ENCODE measurements at places on chromosomes 4 and X.

DNA sequence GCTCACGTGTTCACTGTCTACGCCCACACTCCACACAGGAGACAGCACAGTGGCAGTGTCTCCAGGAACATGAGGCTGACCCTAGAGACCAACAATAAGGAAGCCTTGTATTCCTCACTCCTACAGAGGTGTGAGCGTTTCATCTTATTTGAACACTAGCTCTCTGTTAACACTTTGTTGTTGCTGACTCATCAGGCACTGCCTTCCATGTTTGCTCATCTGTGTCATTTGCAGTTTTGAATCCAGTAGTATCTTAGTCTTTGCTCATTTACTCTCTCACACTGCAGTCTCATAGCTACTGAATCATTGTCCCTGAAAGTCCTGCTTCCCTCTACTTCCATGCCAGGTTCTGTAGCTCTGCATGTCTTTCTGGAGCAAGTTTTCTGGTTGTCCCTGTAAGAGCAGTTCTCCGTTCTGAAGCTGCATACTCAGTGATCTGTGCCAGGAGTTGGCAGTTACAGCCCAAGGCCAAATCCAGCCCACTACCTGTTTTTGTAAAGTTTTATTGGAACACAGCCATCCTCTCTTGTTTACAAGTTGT, 80.3 kb upstream of the DCLK2 start:
- DNase-seq, result no peak

DNA sequence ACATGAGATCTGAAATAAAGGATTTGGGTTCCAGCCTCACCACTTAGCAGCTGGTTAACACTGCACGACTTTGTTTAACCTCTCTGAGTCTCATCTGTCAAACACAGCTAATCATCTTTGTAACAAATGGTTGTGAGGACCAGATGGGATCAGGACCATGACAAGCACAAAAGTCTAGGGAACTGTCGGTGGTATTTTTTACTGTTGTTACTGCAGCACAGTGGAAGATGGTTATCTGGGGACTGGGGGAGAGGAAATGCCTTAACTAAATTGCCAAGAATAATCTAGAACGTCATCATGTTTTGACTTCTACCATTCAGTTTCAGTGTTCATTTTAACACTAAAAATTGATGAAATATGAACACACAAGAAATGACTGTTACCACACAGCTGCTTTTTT, 99.5 kb downstream of the ADGRA3 start:
- DNase-seq, result no peak

DNA sequence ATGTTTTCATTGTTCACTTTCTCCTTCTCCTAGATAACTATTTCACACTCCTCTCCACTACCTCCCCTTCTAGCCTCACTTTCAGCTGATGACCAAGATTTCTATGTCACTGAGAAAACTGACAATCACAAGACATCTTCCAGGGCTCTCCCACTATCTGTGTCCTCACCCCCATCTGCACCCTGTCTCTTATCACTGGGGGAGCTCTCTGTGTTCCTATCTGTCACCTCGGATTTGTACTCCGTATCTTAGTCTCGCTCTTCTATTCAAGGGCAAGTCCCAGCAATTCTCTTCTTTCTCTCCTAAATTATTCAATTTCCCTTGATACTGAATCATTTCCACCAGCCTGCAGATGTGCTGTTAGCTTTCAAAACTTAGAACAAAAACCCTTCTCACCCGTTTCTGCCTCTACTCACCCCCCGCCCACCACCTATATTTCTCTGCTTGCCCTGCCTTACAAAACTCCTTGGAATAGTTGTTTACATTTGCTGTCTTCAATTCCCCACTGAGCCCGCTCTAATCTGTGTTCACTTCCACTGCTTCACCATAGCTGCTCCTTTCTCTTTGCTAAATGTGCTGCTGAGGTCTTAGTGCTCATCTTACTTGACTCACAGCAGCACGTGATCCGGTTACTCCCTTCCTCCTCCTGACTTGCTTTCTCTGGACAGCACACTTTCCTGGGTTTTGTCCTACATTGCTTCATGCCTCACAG, 293.2 kb downstream of the UNC5C start:
- no peak for DNase-seq

DNA sequence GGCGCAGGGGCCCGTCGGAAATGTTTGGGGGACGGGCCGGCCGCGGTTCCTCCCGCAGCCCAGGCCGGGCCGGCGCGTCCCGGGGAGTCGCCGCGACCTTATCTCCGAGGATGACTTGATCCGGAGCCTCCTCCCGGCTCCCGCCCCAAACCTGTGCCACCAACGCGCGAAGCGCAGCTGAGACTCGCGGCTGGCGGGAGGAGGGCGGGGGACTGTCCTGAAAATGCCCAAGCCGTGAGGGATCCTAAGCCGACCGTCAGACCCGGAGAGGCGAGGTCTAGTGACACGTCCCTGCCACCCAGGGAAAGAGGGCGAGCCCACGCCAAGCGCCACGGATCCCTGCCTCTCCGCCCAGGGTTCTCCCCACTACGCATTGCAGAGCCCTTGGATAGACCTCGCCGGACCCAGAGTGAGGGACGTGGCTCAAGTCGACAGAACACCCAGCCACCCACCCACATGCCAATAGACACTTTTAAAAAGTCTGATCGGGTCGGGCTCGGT, 26.9 kb downstream of the UTP14A start:
- DNase-seq, result no peak

- DNase-seq, result no peak
Measured at GRCh38 chrX:84248226-84248625, 60.2 kb upstream of the RPS6KA6 start.

DNA sequence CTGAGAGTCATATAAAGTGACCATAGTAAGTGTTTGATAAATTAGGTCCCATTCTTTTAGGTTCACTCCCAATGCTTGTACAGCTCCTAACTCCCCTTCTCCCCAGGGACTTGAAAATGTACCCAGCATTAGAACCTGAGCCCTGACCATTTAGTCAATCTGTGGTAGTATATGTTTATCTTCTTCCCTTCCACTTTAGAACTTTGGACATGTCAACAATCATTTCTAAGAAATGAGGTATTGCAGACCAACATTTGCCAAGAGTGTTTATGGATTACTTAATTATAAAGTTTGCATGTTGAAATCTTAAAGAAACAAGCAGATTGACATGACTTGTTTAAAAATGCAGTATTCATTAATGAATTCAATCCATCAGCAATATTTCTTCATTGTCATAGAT, 26.0 kb downstream of the AFM start:
- DNase-seq, result no peak

DNA sequence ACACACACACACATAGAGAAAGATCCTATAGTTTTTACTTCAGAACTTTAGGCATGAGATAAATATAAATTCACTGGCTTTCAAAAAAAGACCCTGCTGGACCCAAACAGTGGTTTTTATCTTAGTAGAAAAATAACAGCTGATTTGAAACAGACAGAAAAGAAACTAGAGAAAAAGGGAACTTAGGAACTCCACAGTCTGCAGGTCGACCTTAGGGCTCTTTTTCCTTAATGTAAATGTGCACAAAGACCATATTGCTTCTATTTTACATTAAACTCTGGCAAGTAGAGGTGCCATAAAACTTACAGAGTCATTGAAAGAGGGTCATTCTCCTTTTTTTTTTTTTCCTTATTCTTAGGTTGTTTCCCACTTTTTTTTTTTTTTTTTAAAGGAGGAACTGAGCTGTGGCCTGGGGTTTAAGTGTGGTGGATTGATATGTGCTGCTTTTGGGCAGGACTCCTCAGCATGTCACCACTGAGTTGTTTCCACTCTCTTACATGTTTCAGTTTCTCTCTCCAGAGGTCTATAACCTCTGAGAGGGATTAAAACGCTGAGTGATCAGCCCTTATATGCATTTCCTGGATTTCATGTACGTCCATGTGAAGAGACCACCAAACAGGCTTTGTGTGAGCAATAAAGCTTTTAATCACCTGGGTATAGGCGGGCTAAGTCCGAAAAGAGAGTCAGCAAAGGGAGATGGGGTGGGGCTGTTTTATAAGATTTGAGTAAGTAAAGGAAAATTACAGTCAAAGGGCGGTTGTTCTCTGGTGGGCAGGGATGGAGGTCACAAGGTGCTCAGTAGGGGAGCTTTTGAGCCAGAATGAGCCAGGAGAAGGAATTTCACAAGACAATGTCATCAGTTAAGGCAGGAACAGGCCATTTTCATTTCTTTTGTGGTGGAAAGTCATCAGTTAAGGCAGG, 70.8 kb upstream of the PACRGL start:
- DNase-seq, result peak; percentile 5

- no peak for DNase-seq
Measured at GRCh38 chrX:1592470-1593142, 1.2 kb downstream of the AKAP17A start.

- no peak for DNase-seq
Measured at GRCh38 chr4:56902703-56903102, 5.0 kb upstream of the REST start.

DNA sequence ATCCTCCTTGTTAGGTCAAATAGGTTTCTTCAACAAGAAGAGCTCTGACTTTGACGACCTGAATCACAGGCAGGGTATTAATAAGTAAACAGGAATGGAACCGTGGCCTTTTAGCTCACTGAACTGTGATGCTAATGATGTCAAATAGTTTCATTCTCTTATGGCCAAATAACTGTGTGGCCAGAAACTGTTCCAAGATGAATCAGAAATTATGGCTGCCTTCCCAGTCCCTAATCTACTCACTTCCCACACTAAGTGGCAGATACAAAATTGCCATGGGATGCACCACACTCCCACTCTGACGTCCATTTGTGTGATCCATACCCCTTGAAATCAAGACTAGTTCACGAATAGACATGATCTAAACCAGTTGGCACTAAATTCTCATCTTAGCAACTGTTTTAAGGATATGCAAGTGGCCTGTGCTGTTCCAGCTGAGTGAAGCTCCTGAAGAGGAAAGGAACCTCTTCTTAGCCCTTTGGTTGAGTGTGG, 455.4 kb downstream of the IL15 start:
- no peak for DNase-seq

- DNase-seq, result no peak
Measured at GRCh38 chrX:137313627-137314026, 252.3 kb upstream of the ZIC3 start.

DNA sequence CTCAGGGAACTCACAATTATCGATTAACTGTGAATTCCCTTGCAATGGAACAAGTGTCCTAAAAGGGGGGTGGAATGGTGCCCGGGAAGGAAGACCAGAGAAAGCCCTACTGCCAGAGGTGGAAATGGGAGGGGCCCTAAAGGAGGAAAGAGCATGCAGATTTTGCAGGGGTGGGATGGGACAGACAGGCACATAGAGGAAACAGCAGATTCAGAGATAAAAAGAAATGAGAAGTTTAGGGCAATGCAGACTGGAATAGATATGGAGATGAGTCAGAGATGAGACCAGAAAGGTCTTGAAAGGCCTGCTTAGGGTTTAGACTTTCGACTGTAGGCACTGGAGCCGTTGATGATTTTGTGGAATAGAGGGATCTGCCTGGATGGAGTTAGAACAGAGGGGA, 57.4 kb upstream of the PITX2 start:
- no peak for DNase-seq

DNA sequence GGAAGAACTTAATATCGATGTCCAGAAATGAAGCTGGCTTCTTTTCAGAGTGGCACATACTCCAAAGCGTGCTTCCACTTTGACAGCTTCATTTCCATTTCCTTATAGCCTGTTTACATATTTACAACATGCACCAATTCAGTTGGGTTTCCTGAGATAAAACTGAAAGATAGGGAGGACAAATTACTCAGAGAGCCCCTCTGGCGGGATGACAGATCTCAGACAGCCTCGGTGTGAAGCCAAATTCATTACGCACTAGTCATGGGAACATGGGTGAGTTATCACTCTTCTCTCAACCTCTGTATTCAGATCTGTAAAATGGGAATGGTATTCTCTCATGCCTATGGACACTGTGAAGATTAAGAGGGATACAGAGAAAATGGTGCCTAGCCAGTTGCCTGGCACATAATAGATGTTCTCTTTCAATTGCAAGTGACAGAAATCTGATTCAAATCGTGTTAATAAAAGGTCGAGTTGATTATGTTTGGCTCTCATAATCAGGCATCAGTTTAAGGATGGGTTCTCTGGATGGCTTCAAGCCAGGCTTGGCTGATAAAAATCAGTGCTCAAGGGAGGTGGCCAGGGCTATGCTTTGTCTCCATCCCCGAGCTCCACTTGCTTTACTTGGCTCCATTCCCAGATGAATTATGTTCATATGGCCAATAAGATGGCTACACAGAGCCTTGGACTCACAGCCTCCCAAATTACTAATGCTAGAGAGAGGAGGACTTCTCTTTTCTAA, 132.2 kb upstream of the C1QTNF7 start:
- DNase-seq, result no peak

- DNase-seq, result no peak
Measured at GRCh38 chr4:8739820-8740665, 131.6 kb downstream of the HMX1 start.

GRCh38 chr4:181971411-181971810, 271.8 kb upstream of the TENM3 start:
- DNase-seq, result no peak

DNA sequence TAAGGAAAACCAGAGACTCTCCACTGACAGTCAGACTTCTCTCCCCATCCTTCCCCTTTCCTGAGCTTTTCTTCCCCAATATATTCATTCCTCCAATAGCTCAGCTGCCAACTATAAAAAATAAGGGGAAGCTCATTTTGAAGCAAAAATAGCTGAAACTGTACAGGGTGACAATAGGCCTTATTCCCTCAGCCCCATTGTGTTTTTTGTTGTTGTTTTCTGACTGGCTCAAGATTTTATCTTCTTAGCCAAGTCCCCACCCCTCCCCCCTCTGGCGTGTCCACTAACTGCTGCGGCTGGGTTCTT, 26.2 kb downstream of the PRPS1 start:
- no peak for DNase-seq

GRCh38 chrX:104428231-104428630, 137.8 kb upstream of the IL1RAPL2 start:
- DNase-seq, result no peak

GRCh38 chr4:67928546-67928945, 34.7 kb downstream of the TMPRSS11A start:
- no peak for DNase-seq

DNA sequence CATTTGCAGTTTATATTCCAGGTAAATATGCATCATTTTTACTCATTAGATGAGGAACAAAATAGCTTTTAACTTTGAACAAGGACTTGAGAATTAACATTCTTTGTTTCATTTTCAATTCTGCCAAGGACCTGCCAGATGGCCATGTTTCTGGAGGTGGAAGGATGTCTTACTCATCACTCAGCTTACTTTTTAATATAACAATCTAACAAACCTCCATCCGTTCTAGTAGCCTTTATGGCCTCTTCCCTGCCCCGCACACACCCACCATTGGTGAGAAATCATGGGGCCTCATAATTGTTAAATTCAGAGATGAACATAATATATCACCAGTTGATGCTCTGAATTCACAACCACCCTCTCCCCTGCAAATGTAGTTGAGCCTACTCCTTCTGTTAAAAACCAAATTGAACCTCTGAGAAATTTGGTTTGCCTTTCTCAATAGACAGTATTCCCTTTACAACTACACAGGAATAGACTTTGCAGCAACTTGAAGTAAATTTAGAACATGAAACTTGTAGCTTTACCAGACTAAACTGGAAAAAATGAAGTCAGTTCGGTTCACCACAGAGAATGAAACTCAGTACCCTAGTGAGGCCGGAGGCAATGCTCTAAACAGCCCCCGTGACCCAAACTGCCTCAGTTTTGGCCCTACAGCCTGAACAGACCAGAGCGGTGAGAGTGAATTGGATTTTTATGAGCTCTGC, 50.1 kb upstream of the ACSL4 start:
- DNase-seq, result no peak

- peak; percentile 42 for DNase-seq
Measured at GRCh38 chrX:106894392-106894909, 8.7 kb downstream of the RIPPLY1 start.

Measured in putamen (tissue), 1 donor.